ENCODE measurements at places on chromosomes 12 and 14.
A peak's percentile ranks its signal among the peaks of the same experiment; 100 is the strongest.

- DNase-seq = no peak
Measured at GRCh38 chr14:75631453-75631831, 29.2 kb downstream of the ERG28 start.

GRCh38 chr14:64387232-64387781 lies 846 bp upstream of the MTHFD1 start:
- DNase-seq = no peak

GRCh38 chr14:55625481-55625880 lies 45.5 kb downstream of the KTN1 start:
- no peak for DNase-seq

- no peak for DNase-seq
Measured at GRCh38 chr12:88726806-88727720, 146.8 kb upstream of the KITLG start.

GRCh38 chr14:104209985-104210816 lies 71.8 kb downstream of the KIF26A start:
- DNase-seq = no peak

DNA sequence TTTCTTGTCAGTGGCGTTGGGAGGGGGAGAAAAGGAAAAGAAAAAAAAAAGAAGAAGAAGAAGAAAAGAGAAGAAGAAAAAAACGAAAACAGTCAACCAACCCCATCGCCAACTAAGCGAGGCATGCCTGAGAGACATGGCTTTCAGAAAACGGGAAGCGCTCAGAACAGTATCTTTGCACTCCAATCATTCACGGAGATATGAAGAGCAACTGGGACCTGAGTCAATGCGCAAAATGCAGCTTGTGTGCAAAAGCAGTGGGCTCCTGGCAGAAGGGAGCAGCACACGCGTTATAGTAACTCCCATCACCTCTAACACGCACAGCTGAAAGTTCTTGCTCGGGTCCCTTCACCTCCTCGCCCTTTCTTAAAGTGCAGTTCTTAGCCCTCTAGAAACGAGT lies 1.9 kb downstream of the ASCL1 start:
- DNase-seq = no peak

DNA sequence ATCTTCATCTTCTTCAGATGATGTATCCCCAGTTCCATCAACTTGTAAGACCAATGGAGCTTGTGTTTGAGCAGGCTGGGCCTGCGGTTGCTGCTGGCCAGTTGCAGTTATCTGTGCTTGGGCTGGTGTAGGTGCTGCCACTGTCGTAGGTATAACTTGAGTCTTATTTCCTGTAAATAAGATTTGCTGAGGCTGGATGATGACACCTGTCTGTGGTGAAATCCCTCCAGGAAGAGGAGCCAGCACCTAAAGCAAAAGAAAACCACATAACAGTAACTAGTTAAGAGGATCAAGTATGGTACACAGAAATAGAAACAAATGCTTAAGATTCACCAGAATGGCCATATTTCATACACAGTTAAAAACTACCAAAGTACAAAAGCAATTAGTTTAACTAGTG lies 28.2 kb downstream of the GTF2A1 start:
- no peak for DNase-seq

DNA sequence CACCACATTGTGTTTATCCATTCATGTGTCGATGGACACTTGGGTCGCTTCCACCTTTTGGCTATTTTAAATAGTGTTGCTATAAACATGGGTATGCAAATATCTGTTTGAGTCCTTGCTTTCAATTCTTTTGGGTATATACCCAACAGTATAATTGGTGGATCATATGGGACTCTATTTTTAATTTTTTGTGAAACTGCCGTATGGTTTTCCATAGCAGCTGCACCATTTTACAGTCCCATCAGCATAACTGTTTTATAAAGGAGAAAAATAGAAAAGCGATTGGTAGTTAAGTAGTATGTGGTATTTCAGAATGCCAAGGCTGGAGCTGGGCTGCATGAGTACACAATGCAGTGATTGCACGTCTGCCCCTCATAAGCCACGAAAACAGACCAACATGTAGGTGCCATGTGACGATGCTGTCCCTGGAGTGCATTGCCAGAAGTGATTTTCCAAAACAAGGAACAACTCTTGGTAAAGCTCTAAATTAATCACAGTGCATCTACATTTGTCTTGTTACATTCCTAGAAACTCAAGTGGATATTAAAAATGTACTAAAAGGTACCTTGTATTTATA lies 83.5 kb downstream of the C12orf75 start:
- DNase-seq = no peak

DNA sequence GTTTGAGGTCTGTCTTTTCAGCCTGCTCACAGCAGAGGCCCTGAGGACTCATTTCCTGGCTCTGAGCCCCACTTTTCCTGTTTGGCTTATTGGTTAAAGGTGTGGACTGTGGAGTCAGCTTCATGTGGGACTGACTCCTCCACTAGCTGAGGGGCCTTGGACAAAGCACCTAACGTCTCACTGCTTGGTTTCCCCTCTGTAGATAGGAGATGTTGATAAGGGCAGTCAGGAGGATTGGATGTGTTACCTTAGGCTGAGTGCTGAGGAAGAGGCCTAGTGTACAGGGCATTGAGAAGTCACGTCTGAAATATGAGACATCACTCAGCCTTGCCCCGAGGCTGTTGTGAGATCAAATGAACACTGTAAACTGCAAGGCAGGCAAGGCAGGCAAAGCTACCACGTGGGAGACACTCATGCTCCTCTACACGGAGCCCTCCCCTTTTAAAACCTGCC lies 27.1 kb upstream of the TCL1A start:
- no peak for DNase-seq

DNA sequence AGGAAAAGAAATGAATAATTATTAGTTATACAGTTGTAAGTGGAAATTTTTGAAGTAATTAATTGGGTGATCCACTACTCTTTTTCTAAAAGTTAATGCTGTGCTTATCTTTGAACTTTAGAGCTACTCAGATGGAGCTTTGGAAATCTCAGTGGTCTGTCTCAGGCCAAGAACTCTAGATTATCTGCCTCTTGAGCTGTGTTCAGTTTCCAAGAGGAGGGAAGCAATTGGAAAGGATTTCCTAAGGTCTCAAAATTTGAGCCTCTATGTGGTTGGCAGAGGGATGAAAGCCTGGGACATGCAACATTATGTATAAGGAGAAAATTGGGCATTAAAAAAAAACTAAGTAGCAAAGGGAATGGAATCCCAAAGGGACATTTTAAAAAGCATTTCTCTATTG lies 334.0 kb upstream of the PRICKLE1 start:
- no peak for DNase-seq

- DNase-seq = no peak
Measured at GRCh38 chr12:54824402-54824801, 29.9 kb upstream of the MUCL1 start.

DNA sequence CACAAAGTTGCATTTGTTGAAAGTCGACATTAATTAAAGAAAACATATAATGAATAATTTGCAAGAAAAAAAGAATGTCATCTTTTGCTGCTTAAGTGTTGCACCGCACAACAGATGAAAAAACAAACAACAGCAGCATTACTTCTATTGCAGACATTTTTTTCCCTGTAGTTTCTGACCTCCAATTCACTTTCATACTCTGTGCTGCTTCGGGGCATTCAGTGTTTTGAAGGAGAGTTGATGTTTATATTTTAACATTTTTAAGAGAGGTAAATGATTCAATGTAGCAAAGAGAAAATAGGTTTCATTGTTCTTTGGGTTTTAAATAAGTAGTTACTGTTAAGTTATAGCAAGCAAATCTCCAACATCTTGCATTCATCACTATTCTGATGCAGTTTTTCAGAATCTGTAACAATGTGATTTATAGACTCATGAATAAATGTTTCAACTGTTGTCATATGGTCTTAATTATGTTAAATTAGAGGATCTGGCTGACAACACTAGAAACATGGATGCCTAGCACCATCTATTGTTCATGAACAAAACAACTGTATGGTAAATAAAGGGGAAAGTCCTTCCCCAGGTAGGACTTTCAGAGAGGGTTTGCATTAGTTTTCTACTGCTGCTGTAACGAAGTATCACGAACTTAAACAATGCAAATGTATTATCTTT lies 168.1 kb downstream of the BCAT1 start:
- DNase-seq = no peak

GRCh38 chr12:58841058-58841798 lies 79.1 kb downstream of the LRIG3 start:
- DNase-seq = no peak

GRCh38 chr12:124044809-124045321 lies 71.8 kb downstream of the ZNF664 start:
- no peak for DNase-seq

DNA sequence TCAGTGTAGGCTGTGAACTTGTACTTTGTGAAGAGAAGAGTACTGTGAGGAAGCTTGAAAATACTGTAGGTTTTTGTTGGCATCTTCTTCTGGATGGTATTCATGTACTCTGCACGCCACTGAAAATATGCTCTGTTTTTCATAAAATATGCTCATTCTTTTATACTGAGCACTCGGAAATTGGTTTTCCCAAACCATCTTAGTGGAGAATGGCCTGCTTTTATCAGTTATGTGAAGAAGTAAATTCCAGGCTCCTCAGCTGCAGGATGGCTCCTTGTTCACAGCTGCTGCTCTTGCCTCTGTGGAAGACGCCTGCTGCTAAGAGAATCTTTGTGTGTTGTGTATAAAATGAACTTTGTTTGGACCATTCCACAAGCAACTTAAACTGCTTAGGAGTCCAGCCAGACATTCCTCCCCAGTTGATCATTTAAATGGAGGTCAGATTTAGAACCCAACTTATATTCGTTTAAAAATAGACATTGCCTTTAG lies 443.5 kb upstream of the RGS6 start:
- no peak for DNase-seq

GRCh38 chr12:43648636-43649035 lies 96.6 kb upstream of the ADAMTS20 start:
- DNase-seq = no peak

DNA sequence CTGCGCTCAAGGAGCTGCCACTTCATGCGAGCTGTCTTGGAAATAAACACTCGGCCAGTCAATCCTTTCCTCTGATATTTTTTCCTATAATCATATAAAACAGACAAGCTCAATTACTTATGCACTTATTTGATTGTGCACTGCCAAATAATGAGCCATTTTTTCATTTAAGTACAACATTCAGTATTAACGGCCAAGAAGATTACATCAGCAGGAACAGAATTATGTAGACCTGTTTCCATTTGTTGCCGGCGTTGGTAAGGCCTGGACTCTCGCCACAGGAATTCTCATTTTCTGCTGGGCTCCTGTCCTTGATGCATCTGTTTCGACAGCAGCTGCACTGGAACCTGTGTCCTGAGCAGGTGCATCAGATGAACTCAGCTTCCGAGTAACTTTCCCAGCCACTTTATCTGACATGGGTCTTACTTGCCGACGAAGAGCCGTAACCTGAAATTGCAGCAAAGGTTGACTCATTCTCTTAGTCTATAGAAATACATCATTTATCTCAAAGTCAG lies 110.2 kb downstream of the KIF21A start:
- DNase-seq = no peak

DNA sequence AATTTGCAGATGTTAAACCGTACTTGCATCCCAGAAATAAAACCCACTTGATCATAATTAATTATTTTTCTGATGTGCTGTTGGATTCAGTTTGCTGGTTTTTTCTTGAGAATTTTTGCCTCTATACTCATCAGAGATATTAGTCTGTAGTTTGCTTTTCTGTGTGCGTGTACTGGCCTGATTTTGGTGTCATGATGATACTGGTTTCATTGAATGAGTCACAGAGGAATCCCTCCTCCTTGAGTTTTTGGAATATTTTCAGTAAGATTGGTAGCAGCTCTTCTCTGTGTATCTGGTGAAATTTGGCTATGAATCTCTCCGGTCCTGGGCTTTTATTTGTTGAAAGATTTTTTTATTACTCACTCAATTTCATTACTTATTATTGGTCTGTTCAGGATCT lies 100.4 kb upstream of the PMCH start:
- DNase-seq = no peak

- no peak for DNase-seq
Measured at GRCh38 chr12:40684986-40685385, 7.3 kb upstream of the CNTN1 start.

GRCh38 chr14:50000380-50001150 lies 107.7 kb downstream of the ARF6 start:
- peak; percentile 60 for DNase-seq

GRCh38 chr12:66044731-66045130 lies 85.8 kb downstream of the LLPH start:
- DNase-seq = no peak

DNA sequence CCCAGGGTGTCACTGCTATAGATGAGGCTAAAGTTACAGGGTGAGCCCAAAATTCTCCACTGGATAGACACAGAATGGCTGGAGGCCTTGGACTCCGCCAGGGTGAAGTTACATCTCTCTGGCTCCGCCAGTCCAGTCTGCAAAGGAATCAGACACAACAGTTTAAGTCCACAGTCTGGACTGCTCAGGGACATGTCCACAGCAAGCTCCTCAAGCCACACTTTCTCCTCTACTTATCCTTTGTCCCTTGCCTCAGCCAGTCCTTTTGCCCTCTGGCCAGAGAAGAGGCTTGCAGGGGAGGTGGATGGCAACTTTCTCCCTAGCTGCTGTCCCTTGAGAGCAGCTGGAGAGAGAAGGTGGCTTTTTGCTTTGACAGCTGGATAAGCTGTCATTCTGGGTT lies 28.0 kb downstream of the PTPRB start:
- no peak for DNase-seq

DNA sequence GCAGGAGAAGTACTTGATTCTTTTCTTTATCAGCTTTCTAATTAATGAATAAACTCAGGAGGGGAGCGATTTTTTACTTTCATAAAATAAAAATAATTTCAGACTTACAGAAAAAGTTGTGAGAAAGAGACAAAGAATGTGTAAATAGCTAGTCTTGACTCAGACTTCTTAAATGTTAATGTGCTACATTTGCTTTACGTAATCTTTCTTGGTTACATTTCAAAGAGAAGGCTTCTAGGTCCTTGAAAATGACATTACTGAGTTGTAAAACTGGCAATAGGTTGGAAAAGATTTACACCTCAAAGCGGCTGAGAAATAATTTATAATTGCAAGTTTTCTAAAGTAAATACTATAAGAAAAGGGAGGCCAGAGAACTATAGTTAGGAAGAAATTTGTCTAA lies 28.6 kb downstream of the GABARAPL1 start:
- DNase-seq = no peak

GRCh38 chr12:61385771-61386170 lies 874.4 kb upstream of the USP15 start:
- no peak for DNase-seq

GRCh38 chr12:59780605-59781135 lies 184.8 kb downstream of the SLC16A7 start:
- no peak for DNase-seq

DNA sequence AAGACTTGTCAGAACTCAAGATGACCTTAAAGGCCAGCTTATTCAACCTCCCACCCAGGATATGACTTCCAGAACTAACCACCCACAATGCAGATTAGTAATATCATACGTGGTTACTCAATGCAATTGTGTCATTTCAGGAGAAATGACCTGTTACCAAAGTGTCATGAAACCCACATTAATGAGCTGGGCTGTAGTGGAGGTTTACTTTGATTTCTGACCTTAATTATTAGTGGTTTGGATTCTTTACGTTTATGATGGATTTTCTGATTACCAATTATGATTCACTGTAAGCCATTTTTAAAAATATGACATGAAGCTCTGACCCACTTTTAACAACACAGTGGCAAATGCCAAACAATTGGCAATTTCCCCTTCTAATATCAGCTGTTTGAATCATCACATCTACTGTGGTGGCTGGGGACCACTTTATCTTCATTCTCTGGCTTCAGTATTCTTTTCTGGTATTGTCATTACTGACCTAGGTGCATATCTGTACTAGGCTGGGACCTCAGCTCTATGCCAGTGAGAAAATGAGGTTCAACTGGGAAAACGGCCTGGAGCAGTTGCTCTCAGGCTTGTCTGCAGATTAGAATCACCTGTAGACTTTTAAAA lies 223.3 kb downstream of the RGS6 start:
- no peak for DNase-seq

All from stimulated activated CD4-positive, alpha-beta T cell treated with anti-CD3 and anti-CD28 coated beads, Interleukin-1b, Interleukin-23, amount 100 ng/mL, for 1 hour (primary cell).